ENCODE measurements at places on chromosomes 12 and 14.

- DNase-seq, result no peak
Measured at GRCh38 chr14:60658909-60659585, 9.8 kb upstream of the SIX1 start.

DNA sequence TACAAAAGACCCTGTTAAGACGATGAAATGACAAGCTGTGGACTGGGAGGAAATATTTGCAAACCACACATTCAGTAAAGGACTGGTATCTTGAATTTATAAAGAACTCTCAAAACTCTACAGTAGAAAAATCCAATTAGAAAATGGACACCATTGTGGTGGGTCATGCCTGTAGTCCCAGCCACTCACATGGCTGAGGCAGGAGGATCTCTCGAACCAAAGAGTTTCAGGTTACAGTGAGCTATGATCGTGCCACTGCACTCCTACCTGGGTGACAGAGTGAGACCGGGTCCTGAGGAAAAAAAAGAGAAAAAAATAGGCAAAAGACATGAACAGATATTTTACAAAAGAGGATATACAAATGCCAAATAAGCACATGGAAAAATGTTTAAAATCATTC is 41.9 kb downstream of the TTC6 start:
- no peak for DNase-seq

GRCh38 chr12:122646517-122647217 is 56.5 kb downstream of the HCAR2 start:
- no peak for DNase-seq

DNA sequence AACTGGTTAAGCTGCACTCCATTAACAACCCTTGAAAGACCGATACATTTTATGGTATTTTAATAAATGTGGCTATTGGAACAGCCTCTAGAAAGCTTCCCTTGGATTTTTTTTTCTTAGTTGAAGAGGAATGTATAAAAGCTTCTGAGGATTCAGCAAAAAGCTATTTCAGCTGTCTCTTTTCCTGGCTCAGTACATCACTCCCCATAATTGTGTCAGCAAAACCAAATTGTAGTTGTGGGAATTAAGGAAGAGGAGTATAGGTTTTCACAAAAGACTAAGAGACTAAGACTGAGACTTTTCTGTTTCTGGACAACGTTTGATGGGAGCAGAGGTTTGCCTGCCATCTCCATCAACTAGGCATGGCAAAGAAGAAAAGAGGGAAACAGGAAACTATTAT is 106.5 kb downstream of the C12orf50 start:
- no peak for DNase-seq

- DNase-seq, result no peak
Measured at GRCh38 chr12:95118788-95119179, 45.4 kb upstream of the NR2C1 start.

DNA sequence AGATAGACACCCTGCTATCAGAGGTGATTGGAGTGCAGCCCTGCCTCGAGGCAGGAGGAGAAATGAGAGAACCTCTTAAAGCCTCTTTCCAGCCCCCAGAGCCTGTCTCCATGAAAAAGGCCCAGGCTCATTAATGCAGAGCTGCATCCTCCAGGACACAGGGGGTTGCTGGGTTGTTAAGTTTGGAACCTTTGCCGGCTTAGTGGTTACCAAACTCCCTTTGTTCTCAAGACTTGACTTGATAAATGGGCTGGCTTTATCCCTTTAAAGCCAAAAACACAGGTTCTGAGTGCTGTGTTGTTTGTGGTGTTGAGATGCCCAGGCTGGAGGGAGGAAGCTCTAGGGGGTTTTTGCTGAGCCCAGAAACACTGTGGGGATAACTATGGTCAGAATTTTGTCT is 71.0 kb downstream of the DAD1 start:
- no peak for DNase-seq

DNA sequence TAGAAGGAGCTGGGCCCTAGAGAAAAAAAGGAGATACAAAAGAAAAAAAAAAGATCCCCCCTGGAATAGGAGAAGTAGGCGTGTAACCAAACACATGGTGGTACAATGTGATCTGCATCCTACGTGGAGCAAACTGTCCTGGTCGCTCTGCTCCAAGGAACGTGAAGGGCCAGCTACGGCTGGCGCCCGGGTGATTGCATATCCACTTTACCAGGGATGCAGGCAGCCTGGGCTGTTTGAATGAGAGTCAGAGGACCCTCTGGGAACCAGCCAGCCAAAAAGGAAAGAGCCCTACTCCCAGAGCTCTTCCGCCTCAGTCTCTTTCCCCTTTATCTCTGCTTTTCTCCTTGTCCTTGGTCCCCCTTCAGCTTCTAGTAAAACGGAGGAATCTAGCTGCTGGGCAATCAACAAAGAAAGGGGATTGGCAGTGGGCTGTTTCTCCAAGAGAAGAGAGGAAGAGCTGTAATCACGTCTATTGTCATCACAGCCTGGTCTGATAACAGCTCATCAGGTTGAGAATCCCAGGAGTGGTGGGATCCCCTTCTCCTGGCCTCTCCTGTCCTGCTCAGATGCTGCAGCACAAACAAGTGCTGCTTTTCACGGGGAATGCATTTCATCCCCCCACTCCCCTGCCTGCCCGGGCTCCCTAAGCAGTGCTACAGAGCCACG is 156.0 kb downstream of the ADCK1 start:
- DNase-seq, result no peak

- no peak for DNase-seq
Measured at GRCh38 chr14:68667313-68667791, 125.5 kb downstream of the ZFP36L1 start.

- no peak for DNase-seq
Measured at GRCh38 chr12:83807871-83808270, 1104.7 kb downstream of the SLC6A15 start.

DNA sequence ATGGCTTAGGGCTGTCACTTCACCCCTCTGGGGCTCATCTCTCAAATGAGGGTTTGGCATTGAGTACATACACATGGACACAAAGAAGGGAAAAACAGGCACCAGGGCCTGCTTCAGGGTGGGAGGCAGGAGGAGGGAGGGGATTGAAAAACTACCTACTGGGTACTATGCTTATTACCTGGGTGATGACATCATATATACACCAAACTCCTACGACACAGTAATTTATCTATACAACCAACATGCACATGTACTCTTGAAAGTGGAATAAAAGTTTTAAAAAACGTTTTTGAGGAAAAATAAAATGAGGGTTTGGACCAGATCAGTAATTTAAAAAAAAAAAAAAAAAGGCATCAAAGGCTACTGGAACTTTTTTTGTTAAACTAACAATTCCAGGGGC is 3.6 kb upstream of the TC2N start:
- no peak for DNase-seq

- no peak for DNase-seq
Measured at GRCh38 chr14:20597108-20597507, 5.9 kb upstream of the RNASE12 start.

DNA sequence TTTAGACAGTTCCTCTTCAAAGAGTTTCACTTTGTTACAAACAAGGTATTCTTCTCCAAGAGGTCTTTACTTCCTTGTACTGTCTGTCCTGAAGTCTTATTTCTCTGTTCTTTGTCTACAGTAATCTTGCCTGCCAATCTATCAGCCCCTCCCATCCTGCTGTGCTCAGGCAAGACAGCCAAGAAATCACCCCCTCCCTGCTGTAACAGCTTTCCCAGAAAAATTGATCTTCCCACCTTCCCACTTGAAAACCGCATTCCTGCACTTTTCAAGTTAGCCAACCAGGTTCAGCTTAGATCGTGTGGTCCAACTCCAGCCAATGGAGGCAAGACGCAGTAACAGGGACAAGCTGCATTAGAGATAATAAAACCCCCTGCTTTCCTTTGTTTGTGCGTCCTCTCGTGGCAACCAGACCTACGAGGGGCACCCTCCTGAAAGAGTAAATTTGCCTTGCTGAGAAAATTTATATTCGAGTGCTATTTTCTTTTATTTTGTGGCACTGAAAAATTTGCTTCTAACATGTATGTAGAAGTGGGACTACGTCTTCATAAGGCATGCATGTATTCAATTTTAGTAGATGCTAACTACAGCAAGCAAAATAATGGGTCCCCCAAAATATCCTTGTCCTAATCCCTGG is 46.5 kb upstream of the ESR2 start:
- DNase-seq, result no peak

DNA sequence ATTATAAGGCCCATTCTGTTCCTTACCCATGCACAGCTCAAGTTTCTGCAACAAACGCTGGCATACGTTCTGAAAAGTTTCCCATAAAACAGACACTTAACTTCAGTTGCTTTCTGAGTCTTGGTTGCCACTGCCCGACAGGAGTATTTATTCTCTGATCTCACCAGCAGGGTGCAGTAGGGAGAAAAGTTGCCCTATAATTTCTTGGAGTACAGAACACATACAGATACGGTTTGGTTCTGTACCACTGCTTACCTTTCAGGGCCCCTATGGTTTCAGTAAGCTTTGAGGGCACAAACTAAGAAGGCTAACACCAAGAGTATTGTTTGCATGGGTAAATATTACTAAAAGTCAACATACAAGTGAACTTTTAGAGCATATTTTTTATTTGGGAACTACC is 77.9 kb downstream of the SPATA7 start:
- DNase-seq, result peak; percentile 21

DNA sequence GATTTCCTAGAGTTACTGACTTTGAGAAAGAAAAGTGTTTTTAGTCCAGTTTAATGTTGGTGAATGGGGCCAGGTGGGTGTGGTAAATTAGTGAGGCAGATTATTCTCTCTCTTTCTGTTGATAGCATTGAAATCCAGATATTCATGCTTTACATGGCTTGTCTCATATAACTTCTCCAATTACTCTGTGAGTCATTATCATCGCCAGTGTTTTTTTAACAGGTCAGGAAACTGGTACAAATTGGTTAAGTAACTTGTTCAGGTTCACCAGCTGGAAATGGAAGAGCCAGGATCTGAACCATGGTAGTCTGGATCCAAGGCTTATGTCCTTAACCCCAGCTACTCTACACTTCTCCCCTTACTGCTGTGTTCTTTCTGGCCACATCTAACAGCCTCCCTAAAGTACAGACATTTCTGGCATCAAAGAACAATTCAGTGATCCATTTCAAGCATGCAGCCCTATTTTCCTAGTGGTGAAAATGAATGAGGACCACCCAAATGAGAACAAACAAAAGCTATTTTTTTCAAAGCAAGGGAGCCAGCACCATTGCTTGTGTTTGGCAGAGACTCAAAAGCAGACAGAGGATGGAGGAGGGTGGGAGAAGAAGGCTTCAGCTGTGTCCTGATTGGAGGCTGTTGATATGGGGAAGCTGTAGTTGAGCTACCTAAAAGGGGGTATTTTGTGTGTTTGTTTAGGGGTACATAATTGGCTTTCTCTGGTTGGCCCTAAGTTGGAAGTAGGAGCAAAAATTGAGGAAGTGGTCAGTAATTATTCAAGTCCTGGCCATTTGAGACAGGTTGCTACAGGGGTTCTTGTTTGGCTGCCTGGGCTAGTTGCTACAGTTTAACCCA is 1.7 kb downstream of the IRAK3 start:
- DNase-seq, result no peak

- no peak for DNase-seq
Measured at GRCh38 chr12:106288494-106289195, 13.9 kb upstream of the TCP11L2 start.

GRCh38 chr12:47356129-47356700 is 276.5 kb upstream of the AMIGO2 start:
- no peak for DNase-seq

- no peak for DNase-seq
Measured at GRCh38 chr12:40224439-40225291, at the start of gene LRRK2. Gene LRRK2 (plus strand): TSS chr12:40224997. CDS start chr12:40225132, 135 bp downstream.

- DNase-seq, result no peak
Measured at GRCh38 chr12:56031987-56032386, 9.7 kb upstream of the RPS26 start.

DNA sequence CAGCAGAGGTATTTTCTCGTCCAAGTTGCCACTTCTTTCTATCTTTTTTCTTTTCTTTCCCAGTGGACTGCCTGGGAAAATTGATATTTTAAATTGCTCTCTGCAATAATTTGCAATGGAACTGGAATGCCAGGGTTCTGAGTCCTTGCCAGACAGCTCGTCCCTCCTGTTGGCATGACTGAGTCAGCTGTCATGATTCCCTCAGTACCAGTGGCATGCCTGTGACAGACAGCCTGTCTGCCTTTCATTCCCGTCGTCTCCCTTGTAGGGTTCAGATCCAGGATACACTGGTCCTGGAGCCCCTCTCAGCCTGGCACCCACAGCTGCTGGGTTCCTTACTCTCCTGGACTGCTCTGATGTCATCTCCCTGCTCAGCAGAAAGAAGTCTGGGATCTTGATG is 84.8 kb downstream of the PTPN11 start:
- no peak for DNase-seq

- DNase-seq, result no peak
Measured at GRCh38 chr12:115946867-115947695, 330.4 kb downstream of the MED13L start.

DNA sequence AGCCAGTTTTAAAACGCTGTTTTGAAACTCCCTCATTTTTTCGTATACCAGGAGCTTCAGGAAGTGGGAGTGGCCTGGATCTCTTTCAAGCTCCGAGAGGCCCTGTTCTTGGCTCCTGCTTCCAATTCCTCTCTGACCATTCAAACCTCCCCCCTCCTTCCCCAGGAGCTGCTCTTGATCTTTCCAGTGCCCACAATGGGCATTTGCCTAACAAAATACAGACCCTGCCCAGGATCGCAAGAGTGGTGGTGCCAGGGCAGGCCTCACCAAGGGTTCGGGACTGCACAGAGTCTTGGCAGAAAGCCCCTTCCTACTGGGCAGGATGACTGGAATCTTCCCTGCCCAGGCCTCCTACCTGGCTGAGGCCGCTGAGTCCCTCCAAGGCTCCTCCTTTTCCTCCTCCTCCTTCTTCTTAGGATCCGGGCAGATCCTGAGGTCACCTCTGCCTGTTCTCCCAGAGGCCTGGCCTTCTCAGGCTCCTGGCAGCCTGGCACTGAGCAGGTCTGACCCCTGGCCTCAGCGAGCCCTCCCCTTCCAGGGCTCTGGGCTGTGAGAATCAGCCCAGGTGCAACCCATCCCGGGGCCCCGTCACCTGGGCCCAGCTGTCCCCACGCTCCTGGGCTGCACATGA is 46.9 kb upstream of the NOS1 start:
- DNase-seq, result no peak

DNA sequence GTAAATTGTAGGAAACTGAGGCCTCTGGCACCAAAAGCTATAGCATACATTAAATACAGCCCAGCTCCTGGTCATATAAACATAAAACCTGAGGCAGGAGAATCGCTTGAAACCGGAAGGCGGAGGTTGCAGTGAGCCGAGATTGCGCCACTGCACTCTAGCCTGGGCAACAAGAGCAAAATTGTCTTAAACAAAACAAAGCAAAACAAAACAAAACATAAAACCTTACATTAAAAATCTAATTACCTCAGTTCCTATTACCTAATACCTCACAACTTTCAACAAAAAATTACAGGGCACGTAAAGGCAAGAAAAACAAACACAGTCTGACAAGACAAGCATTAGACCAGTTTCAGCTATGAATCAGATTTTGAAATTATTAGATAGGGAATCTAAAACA is 36.7 kb downstream of the TMEM116 start:
- no peak for DNase-seq

- DNase-seq, result peak; percentile 44
Measured at GRCh38 chr12:123363390-123363739, 1.3 kb downstream of the SBNO1 start.

Data from Jurkat, Clone E6-1 (cell line).